T-helper 17 cell (primary cell): ENCODE measurements at places on chromosomes 16 and 17.

DNA sequence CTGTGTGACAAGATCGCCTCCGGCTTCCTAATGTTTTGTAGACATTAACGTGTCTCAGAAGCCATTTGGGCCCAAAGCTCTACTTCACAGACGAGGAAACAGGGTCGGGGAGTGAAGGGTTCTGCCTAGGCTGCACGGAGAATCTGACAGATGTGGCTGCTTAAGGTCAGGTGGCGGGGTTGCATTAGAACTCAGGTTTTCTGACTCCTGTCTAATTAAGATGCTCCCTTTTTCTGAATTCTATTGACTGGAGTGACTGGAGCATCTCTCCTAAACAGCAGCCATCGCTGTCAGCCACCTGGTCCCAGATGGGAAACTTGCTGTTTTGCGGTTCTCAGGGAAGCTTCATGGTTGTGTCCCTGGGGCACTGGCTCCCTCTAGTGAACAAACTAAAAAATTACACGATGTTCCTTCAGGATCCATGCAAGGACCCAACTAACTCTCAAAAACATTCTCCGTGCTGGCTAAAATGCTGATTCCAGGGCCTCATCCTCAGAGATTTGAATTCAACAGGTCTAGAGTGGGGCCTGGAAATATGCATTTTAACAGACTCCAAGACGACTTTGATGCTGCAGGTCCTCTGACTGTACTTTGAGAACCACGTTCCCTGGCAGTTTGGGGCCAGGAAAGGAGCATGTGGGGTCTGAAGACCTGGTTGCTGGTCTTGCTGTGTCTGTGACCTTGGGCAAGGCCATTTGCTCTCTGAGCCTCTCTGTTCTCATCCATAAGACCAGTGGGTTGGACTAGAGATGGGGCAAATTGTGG is 117.4 kb downstream of the IRF8 start:
- DNase-seq, result no peak

- peak; percentile 51 for DNase-seq
Measured at GRCh38 chr17:21119247-21119918, 7.4 kb upstream of the DHRS7B start.

- no peak for DNase-seq
Measured at GRCh38 chr16:24999856-25000461, 15.2 kb downstream of the ARHGAP17 start.

- no peak for DNase-seq
Measured at GRCh38 chr17:70318051-70318450, 148.7 kb downstream of the KCNJ2 start.

- no peak for DNase-seq
Measured at GRCh38 chr17:61340431-61341209, 59.0 kb upstream of the TBX2 start.

GRCh38 chr16:35011-35677 is 18.3 kb downstream of the POLR3K start:
- DNase-seq, result no peak

DNA sequence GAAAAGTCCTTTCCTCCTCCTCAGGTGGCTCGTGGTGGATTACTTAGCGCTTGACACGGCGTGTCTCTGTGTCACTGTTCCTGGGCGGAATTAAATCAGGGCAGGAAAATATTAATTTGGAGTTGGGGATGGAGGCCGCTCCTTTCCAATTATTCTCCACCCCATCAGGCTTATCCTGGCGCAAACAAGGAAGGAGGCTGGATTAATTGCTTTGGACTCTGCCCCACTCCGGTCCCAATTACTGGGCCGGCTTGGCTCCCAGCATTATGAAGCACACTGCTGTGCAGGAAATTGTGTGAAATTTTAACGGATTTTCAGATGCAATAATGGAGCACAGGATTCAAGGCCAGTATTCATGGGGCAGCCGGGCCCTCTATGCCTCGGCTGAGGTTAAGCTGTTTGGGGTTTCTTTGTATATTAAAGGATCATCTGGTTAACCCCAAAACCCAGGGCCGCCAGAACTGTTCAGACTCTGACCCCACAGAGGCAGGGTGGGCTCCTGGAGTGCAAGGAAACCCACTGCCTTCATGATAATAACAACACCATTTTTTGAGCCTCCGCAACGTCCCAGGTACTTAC is 87.8 kb downstream of the MRM1 start:
- DNase-seq, result no peak

DNA sequence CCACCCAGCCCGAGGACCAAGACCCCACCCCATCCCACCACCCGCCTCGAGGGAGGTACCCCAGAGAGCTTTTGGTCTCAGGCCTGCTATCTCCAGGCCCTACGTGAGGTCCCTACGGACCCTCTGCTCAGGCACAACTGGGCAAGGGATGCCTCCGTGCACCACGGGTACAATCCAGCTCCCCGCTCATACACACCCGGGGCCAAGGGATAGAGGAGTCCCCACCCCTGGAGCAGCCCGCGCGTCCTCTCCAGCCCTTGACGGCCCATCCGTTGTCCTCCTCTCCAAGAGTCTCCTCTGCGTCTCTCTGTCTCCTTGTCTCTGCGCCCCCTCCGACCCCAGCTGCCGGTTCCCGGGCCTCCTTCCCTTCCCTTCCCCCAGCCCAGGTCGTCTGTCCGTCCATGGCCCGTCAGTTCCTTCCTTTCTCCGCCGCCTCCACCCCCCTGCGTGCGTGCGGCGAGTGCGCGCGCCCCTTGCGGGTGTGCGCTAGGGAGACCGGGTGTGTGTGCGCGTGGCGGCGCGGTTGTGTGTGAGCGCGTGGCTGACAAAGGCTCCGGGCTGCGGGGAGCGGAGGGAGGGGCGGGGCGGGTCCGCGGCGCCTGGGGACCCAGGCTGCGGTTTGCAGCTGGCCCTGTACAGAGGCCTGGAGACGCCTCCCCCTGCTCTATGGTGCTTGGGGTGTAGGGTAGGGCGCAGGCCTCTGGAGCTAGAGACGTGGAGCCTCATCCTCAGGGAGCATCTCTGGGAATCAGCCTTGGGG is 930 bp downstream of the SPNS2 start:
- DNase-seq, result no peak

- no peak for DNase-seq
Measured at GRCh38 chr17:1109606-1110540, 69.9 kb downstream of the ABR start.

DNA sequence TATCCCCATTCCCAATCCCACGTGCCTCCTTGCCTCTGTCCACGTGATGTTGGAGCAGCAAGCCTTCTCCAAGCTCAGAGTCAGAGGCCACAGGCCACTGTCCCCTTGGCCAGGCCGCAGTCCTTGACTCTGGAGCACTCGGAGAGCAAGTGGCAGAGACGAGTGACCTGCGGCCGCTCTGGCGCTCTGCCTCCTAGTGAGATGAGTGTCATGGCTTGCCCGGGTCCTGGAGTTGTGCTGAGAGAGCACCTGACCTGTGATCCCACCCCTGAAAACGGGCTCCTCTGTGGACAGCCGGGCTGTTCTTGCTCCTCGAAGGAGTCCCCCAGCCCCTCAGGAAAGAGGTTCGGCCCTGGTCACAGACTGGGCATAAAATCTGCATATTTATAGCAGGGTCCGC is 10.0 kb upstream of the FASN start:
- DNase-seq, result no peak

GRCh38 chr17:49859991-49860953 is 12.4 kb upstream of the TAC4 start:
- no peak for DNase-seq

DNA sequence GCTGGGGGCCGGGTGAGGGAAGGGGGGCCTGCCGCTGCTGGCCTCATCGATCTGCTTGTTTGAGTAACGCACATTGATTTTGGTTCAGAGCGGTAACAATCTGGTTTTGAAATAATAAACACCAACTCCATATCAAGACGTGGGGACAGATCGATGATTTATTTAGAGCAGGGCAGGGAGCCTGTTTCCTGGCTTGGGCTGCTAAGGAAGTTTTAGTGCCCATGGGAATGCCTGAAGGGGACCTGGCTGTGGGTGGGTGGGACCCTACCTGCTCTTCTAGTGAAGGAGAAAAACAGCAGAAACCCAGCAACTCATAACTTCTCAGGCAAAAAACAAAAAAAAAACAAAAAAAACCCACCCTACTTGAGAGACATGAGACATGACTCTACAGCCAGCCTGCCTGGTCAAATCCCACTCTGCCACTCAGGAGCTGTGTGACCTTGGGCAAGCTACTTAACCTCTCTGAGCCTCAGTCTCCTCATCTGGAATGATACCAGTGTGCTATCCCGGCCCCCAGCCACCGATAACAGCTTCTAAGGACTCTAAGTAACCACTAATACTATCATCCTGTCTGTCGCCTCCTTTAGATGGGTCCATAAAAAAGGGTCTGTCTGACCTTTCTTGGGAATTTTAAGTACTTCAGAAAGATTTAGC is 66.0 kb downstream of the PIPOX start:
- no peak for DNase-seq

- no peak for DNase-seq
Measured at GRCh38 chr17:75263055-75263454, 1.4 kb downstream of the MRPS7 start.

GRCh38 chr16:64964126-64964540 is 157.7 kb downstream of the CDH11 start:
- no peak for DNase-seq

DNA sequence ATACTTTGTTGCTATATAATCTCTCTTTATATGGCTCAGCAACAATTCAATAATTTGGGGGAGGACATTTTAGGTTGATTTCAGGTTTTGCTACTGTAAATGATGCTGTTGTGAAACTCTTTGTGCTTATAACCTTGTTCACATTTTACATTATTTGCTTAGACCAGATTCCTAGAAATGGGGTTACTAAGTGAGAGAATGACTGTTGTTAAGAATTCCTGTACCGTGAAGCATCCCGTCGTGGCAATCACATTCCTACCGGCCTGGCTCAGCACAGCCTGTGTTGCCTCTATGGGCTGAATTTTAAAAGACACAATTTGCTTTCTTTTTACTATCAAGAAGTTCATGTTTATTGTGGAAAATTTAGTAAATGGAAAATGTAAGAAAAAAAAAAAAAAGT is 31.4 kb downstream of the B9D1 start:
- DNase-seq, result no peak

DNA sequence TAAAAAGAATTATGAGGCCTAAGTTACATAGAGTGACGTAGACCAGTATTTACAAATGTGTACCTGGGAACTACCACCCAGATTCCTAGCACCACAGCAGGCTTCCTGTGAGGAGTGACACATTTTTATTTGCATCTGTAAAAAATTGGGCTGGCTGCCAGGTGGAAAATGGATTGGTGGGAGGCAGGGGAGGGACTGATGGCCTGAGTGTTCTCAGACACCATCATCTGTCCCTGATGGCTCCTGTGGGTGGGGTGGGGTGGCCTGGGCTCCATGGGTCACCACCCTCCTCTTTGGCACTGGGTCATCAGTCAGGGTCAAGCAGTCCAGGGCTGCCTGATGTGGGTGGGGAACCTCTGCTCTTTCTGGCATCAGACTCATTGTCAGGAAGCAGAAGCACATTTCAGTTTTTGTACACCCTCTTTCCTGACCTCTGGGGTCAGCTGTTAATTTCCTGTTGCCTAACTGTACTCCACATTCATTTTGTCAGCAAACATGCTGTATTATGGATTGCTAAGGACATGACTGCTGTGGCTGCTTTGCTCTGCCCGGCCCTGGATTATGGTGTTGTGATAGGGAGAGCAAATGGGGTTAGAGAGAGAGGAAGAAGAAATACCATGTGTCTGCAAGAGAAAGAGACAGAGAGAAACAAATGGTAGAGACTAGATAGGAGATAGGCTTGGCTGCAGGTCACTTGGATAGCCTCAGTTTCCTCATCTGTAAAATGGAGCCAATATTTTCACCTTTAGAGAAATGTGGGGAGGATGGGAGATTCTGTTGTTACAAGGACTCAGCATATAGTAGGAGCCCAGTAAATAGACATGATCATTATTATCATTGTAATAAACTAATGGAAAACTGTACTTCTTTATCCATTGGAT is 11.6 kb upstream of the MFAP4 start:
- DNase-seq, result no peak

DNA sequence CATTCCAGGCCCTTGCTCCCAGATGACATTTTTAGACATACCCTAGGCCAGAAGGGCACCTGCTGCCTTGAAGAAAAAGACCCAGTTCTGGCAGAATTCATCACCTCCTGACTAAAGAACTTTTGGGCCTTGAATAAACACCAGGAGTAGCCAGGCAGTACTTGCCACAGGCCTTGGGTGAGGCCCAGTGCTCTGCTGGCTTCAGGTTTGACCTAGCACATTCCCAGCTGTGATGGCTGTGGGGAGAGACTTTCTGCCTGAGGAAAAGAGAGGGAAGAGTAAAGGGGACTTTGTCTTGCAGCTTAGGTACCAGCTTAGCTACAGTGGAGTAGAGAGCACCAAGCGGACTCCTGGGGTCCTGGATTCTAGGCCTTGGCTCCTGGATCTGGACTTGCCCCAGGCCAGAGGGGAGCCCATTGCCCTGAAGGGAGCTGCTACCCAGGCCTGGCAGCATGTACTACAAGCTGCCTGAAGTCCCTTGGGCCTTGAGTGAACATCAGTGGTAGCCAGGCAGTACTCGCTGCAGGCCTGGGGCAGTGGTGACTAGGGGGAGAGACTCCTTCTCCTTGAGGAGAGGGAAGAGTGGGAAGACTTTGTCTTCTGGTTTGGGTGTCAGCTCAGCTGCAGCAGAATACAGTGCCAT is 44.3 kb downstream of the ABCA8 start:
- DNase-seq, result no peak

- DNase-seq, result peak; percentile 69
Measured at GRCh38 chr17:82551779-82552457, 32.4 kb downstream of the FOXK2 start.

DNA sequence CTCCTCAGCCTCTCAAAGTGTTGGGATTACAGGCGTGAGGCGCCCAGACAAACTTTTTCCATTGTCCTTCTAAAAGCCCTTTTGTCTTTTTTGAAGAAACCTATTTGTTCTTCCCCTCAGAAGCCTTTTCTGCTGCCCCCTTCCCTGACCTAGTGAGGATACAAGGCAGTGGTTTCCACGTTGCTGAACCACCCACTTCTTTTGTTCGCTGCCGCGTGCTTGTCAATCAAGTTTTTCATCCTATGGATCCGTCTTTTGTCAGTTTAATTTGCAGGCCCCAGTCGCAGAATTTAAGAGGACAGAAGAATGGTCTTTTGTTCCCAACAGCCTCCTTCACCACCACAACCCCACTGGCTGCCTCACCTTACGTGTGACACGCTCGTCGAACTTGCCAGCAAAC is 20.2 kb upstream of the GNG13 start:
- DNase-seq, result no peak

DNA sequence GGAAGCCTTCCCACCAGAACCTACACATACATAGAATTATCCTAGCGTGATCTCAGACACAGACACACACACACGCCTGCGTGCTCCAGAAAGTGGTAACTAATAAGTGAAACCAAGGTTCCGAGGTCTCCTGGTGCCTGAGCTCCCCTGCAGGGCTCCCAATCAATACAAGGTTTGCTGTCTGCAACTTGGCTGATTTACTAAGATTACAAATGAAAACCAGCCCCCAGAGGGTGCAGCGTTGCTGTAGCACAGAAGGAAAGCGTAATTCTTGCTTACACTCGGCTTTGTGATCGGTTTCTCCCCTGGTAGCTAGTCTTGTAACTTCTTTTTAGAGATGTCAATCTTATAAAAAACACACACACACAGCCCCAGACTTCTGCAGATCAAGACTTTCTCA is 334.1 kb upstream of the XYLT1 start:
- no peak for DNase-seq
